NCI-H2081 (cell line): ENCODE measurements at places on chromosomes 3 and 15.

DNA sequence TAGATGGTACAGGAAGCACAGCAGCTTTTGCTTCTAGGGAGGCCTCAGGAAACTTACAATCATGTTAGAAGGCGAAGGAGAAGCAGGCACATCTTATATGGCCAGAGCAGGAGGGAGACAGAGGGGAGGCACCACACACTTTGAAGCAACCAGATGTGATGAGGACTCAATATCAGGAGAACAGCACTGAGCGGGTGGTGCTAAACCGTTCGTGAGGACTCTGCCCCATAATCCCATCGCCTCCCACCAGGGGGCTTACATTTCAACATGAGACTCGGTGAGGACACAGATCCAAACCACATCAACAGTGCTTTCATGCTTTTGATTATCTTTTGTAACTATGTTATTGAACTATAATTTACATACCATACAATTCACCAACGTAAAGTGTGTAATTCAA is 7.6 kb upstream of the TMEM44 start:
- DNase-seq: no peak

DNA sequence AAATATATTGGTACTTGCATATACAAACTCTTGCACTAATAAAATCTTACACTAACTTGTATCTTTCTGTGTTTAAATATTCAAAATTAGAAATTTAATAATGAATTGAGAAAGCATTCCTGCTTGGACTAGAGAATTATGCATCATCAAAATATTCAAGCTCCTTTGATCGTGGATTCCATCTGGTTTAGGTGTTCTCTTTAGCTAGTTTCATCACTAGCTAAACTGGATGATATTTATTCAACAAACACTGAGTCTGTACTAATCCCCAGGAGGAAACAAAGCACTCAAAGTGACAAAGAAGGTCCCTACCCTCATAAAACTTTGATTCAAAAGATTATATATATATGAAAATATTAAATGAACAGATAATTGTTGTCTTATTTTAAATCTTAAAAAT is 1360.9 kb upstream of the ALCAM start:
- no peak for DNase-seq

GRCh38 chr15:40906991-40907802 is 12.9 kb downstream of the VPS18 start:
- DNase-seq: peak; percentile 54

DNA sequence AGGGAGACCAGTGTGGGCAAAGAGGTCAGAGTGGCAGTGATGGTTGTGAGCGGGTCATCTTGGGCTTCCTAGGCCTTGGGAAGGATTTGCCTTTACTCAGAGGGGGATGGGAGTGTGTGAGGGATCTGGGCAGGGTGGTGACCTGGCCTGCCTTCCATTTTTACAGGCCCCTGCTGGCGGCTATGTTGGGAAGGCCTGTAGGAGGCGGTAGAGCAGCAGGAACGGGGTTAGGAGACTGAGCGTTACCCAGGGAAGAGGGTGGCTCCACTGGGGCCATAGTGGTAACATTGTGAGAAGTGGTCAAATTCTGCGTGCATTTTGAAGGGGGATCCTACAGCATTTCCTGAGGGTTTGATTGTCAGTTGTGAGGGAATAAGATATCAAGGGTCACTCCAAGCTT is 307.3 kb upstream of the CTDSPL start:
- DNase-seq: no peak

- no peak for DNase-seq
Observed at GRCh38 chr15:39502082-39502447, 78.8 kb upstream of the THBS1 start.

DNA sequence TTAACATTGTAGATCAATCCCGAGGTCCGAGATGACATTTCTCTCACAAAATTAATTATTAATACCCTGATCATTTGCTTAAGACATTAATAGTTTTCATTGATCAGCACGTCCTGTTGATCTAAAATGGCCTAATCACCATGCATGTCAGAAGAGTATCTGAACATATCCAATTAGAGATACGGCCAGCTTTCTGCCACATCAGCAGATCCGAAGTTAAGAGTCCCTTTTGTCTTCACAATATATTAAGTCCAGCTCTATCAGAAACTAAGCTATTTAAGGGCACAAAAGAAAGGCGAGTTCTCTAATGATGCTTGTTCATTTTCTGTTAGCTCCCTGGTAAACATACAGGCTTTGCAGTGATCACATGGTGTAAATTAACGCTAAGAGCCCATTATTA is 470.3 kb downstream of the CNTN4 start:
- DNase-seq: no peak

- DNase-seq: no peak
Observed at GRCh38 chr15:32705446-32705845, 12.4 kb upstream of the GREM1 start.
